ENCODE measurements at places on chromosomes 2 and 18.

GRCh38 chr18:71443706-71444480 lies 1100.2 kb downstream of the CBLN2 start:
- no peak for DNase-seq

DNA sequence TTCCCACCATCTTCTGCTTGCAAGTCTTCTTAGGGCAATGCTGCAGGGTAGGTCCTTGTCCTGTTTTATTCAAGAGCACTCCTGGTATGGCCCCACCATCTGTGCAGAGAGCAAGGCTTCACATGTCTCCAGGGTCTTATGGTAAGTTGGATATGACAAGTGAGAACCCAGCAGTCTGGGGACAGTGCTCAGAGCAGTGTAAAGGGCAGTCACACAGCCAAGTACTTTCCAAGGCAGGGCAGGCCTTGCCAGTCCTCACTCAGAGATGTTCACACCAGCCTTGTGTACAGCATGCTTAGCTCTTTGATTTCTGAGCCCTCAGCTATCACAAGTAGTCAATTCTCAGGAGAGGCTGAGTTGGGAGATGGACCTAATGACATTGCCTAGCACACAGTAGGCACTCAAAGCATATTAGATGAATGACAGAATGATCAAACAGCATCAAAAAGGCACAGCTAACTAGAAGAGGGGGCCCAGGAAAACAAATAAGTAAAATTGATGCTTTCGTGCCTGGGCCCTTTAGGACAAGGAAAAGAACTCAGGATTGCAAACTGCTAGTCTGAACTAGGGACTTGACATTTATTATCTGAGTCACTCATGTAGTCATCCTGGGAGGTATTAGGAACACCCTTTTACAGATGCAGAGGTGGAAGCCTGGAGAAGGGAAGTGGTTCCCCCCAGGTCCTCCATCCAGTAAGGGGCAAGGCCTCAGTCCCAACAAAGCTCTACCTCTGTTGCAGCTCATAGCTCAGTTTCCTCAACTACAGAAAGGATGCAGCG lies 86.7 kb upstream of the CTAGE1 start:
- DNase-seq, result no peak

DNA sequence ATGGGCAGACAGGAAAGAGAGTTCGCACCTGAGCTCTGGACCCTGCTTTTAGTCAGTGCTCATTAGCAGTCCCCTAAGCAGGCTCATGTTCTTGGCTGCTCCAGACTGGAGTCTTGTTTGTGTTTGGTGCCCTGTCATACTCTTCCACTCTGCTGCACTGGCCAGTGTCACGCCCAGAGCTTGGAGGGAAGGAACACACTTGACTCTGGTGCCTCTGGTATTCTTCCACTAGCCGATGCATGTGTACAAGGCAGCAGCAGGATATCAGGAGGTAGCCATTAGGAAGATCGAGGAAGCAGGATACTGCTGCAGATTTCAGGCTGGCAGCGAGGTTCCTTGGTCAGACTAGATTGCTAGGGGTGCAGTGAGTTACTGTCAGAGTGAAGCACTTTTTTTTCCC lies 81.4 kb upstream of the B3GNT2 start:
- DNase-seq, result no peak

DNA sequence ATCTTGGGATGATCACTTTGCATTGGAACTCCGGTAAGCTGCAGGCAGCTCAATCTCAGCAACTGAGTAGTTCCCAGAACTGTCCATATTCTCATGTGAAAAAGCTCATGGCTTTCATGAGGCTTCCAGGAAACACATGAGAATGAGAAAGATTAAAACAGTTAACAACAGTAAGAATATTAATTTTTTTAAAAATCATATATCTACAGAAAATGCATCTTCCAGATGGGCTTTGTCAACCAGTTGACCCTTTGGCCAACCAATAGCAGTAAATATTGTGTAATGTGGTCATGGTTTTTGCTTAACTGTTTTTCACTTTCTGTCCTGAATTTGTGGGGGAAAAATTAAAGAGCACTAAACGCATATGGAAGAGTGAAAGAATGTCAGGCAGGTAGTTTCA lies 131.2 kb upstream of the CCDC195 start:
- no peak for DNase-seq

DNA sequence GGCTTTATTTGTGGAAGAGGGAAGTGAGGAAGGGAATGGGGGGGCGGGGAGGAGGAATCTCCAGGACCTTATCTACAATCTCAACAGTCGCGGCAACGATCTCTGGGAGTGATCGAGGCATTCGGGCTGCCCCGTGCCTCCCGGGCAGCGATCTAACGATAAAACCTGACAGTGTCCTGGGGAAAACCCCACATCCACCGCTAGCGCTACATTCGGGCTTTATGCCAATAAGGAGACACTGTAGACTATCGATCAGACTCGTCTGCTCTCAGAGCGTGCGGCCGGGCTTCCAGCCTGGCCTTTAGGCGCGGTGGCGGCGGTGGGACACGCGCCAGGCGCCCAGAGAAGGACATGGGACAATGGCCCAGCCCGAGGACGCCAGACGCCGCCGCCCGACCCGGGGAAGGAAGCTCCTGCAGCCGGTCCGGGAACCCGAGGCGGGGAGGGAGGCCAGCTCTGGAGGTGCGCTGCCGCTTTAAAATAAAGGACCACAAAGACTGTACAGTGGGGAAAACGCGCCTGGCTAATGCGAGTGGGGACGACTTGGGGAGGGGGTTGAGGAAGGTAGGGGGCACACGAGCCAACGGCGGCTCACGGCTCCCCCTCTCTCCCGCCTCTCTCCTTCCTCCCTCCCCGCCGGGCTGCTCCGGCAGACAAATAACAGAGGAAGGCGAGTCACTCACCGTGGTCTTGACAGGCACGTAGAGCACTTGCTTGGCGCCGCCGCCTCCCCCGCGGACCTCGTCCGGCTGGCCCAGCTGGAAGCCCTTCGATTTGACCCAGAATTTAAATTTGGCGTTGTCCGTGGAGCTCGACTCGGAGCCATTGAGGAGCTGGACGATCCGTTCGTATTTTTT lies 2.2 kb downstream of the NOL4 start:
- no peak for DNase-seq

DNA sequence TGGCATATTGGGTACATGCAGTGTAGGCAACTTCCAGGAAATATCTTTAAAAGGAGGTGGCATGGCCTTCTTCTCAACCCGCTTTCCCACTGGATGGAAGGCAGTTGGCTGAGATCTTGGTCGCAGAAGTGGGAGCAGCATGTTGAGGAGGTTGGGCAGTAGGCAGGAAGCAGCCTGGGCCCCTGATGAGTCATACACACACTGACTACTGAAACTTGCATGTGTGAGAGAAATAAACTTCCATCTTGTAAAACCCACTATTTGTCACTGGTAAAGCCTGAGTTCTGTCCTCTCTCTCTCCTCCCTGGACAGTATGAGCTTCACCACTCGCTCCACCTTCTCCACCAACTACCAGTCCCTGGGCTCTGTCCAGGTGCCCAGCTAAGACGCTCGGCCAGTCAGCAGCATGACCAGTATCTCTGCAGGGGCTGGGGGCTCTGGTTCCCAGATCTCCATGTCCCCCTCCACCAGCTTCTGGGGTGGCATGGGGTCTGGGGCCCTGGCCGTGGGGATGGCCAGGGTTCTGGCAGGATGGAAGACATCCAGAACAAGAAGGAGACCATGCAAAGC lies 233.8 kb upstream of the SPRED2 start:
- no peak for DNase-seq

DNA sequence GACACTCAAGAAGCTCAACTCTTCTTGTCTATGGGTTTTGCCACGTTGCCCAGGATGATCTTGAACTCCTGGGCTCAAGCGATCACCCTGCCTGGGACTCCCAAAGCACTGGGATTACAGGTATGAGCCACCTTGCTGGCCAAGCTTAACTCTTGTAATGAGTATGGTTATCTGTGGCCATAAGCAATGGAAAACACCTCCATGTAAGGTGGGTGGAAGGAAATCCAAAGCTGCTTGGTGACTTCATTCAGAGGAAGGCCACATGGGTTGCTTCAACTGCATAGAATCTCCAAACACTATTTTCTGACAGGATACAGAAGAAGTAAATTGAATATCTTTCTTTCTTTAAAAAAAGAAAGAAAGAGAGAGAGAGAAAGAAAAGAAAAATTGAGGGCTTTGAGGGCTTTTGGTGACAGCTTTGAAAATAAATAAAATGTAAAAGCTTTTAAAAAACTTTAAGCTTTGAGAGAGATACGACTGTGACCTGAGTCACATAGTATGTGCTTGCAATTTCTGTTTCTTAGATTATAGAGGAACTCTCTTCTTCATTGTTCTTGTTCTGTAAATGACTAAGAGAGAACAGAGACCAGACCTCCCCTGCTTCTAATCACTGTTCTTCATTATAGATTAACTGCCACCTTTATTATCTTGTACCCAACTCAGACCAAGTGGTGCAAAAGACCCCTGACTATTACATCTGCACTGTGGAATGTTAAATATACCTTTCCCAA lies 123.1 kb upstream of the NDUFV2 start:
- no peak for DNase-seq

GRCh38 chr2:73979686-73980085 lies 5.0 kb upstream of the TET3 start:
- DNase-seq, result no peak

DNA sequence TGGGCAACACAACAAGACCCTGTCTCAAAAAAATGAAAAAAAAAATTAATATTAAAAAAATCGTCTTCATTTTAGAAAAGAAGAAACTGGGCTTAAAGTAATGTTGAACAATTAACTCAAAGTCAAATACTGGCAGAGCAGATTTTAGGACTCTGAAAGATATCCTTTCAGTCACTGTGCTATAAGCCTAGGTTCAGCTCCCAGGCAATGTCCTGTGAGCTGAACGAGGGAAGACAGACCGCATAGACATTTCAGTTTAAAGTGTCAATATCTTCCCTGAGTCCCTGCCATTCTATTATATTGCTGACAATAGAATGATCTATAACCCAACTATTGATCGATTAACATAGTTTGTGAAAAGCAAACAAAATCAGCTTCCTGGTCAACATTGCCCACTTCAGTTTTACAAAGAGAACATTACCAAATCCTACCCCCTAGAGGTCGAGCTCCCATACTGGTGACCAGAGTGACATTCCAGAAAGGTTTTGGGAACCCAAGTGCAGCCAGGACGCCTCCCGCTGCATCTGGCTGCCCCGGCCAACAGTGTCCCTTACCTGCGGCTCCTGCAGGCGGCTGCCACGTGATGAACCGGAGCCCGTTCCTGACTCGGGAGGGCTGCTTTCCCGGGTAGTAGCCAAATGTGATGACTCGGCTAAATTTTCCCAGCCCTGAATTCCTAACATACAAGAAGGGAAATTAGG lies 639 bp downstream of the MRO start:
- no peak for DNase-seq

DNA sequence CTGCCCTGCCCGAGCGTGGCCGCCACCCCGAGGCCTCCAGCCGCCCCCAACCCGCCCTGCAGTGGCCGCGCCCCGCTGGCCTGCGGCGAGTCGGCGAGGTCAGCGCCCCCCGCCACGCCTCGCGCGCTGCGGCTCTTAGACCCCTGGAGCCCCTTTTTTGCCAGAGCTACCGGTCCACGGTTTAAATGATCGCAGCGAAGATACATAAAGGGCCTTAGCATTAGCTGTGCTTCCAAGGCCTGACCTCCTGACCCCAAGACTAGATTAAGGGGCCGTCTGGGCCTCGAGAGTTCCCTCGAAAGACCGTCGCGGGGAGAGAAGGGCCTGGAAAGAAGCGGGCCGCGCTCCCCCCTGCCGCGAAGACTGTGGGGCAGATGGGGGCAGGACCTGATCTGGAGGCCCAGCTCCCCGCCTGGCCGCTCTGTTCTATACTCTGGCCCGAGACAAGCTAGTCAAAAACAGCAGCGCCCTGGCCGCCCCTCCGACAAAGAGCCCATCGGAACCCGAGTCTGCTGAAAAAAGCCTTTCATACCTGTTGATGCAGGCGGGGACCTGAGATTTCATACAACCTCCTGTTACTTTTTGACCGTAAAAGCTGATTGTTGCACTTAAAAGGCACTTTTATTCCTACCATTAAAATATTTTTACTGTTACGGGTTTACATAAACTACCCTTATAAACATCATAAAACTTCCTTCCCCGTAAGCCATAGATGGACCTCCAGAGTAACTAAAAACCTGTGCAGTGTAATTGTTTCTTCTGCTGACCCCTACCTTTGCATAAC lies 68.7 kb upstream of the PSMD14 start:
- DNase-seq, result no peak

GRCh38 chr2:43075811-43076585 lies 150.4 kb downstream of the ZFP36L2 start:
- no peak for DNase-seq

DNA sequence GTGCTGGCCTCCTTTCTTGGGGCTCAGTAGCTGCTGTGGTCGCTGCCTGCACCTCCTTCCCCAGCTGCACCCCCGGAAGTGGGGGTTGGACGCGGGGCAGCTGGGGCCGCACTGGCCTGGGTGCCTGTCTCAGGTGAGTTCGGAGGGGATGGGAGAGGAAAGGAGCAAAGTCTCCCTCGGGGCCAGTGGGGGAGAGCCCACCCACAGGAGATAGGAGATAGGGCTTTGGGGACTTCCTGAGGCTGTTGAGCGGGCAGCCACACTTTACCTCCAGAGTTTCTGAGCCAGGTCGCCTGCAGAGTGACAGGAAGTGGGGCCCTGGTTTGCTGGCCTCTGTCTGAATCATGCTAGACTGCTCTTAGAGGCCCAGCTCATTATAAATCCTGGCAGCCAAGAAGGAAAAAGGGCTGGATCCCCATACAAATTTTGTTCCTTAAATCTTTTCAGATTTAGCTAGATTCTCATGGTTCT lies 8.1 kb downstream of the MBP start:
- DNase-seq, result peak; percentile 72

DNA sequence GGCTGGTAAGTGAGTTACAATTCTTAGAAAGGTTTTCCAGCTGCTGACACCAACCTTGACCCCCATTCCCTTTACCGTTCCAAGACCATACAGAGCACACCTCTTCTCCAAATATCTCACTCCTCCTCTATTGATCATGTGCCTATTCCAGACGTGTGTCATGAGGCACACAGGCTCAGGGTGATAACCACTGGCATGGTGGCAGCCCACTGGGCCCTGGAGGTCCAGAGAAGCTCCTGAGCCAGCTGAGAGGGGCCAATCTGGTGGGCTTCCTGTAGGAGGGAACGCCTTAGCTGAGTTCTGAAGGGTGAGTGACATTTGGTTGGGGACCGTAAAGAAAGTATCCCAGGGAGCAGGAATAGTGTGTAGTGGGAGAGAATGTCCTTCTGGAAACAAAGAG lies 28.3 kb downstream of the ZAP70 start:
- DNase-seq, result no peak

GRCh38 chr2:160006475-160006874 lies 55.9 kb downstream of the PLA2R1 start:
- DNase-seq, result no peak

GRCh38 chr2:133844214-133844892 lies 276.1 kb upstream of the NCKAP5 start:
- DNase-seq, result peak; percentile 39

DNA sequence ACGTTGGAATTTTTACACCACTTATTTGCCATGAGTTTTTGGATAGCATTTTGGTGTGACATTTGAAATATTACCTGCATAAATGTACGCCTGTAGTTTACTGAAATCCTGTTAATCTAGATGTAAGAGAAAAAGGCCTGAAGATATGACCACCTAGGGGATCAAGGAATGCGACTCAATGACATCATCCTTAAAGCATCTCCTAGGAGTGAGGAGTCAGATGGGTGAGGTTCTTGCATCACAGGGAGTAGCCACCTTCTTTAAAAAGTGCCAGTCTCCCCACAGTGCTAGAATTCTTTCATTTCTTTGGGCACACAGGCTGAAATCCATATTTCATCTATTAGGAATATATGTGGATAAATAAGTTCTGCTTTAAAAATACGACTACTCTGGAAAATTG lies 34.5 kb downstream of the ADCYAP1 start:
- no peak for DNase-seq
